GM12878 (cell line): ENCODE measurements at places on chromosomes 13 and 19. TPM values are rescaled to one million over a fixed set of nuclear protein-coding genes. Genes with fewer than 3 reads are reported as not detected.

KLK4 gene
- not detected in 2 replicates for total RNA-seq

SLC5A5 gene
- 0.05 and 0.08 TPM in 2 replicates for total RNA-seq

- no peak overlapping the region for H3K4me3 ChIP-seq
- H3K4me1 ChIP-seq = no peaks in the 10 kb centered on the region
- no peak for DNase-seq
These were observed 14.5 kb downstream of the SHISA2 start for GRCh38 chr13:26037302-26037701.

ZNF563 gene
- 2.8 and 3.7 TPM in 2 replicates for total RNA-seq

ZNF793 gene
- 0.56 and 0.62 TPM in 2 replicates for total RNA-seq

GRCh38 chr19:1318678-1319471 lies 33.2 kb downstream of the EFNA2 start:
- H3K36me3 ChIP-seq = no peaks in the 10 kb centered on the region
- no peak overlapping the region for H3K4me3 ChIP-seq
- DNase-seq = no peak
- H3K27ac ChIP-seq = no peak overlapping the region
- no peaks in the 10 kb centered on the region; the same call in 1 of the 2 replicates for H3K27me3 ChIP-seq

ZNF208 gene
- total RNA-seq = not detected in 2 replicates

TRAPPC5 gene
- total RNA-seq = 168 and 181 TPM in 2 replicates

- H3K27ac ChIP-seq = peak overlapping the region; percentile 20; the same call in 1 of the 2 replicates
- H3K4me1 ChIP-seq = peaks cover 42% of the 10 kb centered on the region
- no peaks in the 10 kb centered on the region for H3K27me3 ChIP-seq
These were observed 22.0 kb upstream of the UPF3A start for GRCh38 chr13:114259374-114259773.

- no peaks in the 10 kb centered on the region for H3K4me1 ChIP-seq
- no peaks in the 10 kb centered on the region for H3K36me3 ChIP-seq
- no peaks in the 10 kb centered on the region; the same call in 1 of the 2 replicates for H3K27me3 ChIP-seq
- no peak overlapping the region for H3K27ac ChIP-seq
- no peak for DNase-seq
- no peak overlapping the region for H3K4me3 ChIP-seq
These were observed 28.9 kb upstream of the TPP2 start for GRCh38 chr13:102567857-102568256.

- H3K36me3 ChIP-seq = peaks cover 2% of the 10 kb centered on the region
- peaks cover 17% of the 10 kb centered on the region for H3K4me1 ChIP-seq
- peak overlapping the region; percentile 77 for H3K4me3 ChIP-seq
- no peaks in the 10 kb centered on the region for H3K27me3 ChIP-seq
- H3K27ac ChIP-seq = peak overlapping the region; percentile 86
- peak; percentile 60 for DNase-seq
These were observed 492 bp downstream of the TMEM147 start for GRCh38 chr19:35545855-35546381.

- H3K4me3 ChIP-seq = no peak overlapping the region
- DNase-seq = no peak
- no peak overlapping the region for H3K27ac ChIP-seq
- H3K4me1 ChIP-seq = no peaks in the 10 kb centered on the region
- H3K36me3 ChIP-seq = no peaks in the 10 kb centered on the region
These were observed 1026.1 kb upstream of the MIR17HG start for GRCh38 chr13:90321281-90321931.

- H3K27me3 ChIP-seq = no peaks in the 10 kb centered on the region
- H3K36me3 ChIP-seq = no peaks in the 10 kb centered on the region
- DNase-seq = no peak
- H3K4me3 ChIP-seq = no peak overlapping the region
- H3K4me1 ChIP-seq = peaks cover 7% of the 10 kb centered on the region
- H3K27ac ChIP-seq = no peak overlapping the region
These were observed 39.1 kb downstream of the GPR12 start for GRCh38 chr13:26721251-26722121.

CILP2 gene
- total RNA-seq = 0.05 TPM in 1 of 2 replicates, not detected in the other

GRCh38 chr19:32615569-32615968 lies 34.6 kb downstream of the PDCD5 start:
- no peak overlapping the region for H3K4me3 ChIP-seq
- peaks cover 16% of the 10 kb centered on the region for H3K36me3 ChIP-seq
- no peaks in the 10 kb centered on the region for H3K27me3 ChIP-seq
- DNase-seq = no peak
- H3K4me1 ChIP-seq = no peaks in the 10 kb centered on the region
- no peak overlapping the region for H3K27ac ChIP-seq

SMG9 gene
- total RNA-seq = 45.4 and 52.2 TPM in 2 replicates

GRCh38 chr19:34732612-34733211 lies 1.3 kb upstream of the ZNF181 start:
- no peaks in the 10 kb centered on the region for H3K27me3 ChIP-seq
- no peaks in the 10 kb centered on the region for H3K4me1 ChIP-seq

SRRM5 gene
- 0.08 and 0.19 TPM in 2 replicates for total RNA-seq

B3GNT3 gene
- total RNA-seq = 0.08 TPM in 1 of 2 replicates, not detected in the other

GRCh38 chr13:75725736-75726135 lies 89.6 kb downstream of the LMO7 start:
- no peaks in the 10 kb centered on the region for H3K36me3 ChIP-seq
- no peak overlapping the region for H3K4me3 ChIP-seq
- H3K27me3 ChIP-seq = no peaks in the 10 kb centered on the region
- H3K27ac ChIP-seq = no peak overlapping the region
- no peak for DNase-seq

HSPB6 gene
- 0.51 and 1.6 TPM in 2 replicates for total RNA-seq

DNA sequence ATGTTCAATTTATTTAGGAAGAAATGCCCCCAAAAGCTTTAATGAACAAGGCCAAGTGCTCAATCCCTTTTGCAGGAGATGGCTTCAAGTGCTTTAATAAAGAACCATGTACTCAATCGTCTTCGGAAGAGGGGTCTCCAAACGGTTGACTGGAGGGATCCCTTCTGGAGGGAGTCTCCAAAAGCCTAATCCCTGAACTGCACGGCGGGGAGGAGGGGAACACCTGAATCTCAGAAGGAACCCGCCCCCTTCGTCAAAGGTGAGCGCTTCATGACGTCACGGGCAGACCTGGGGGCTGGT lies 505 bp downstream of the PAF1 start:
- peak overlapping the region; percentile 96 for H3K27ac ChIP-seq
- no peak for DNase-seq
- H3K4me1 ChIP-seq = peaks cover 10% of the 10 kb centered on the region
- H3K36me3 ChIP-seq = peaks cover 3% of the 10 kb centered on the region
- H3K27me3 ChIP-seq = no peaks in the 10 kb centered on the region

DNA sequence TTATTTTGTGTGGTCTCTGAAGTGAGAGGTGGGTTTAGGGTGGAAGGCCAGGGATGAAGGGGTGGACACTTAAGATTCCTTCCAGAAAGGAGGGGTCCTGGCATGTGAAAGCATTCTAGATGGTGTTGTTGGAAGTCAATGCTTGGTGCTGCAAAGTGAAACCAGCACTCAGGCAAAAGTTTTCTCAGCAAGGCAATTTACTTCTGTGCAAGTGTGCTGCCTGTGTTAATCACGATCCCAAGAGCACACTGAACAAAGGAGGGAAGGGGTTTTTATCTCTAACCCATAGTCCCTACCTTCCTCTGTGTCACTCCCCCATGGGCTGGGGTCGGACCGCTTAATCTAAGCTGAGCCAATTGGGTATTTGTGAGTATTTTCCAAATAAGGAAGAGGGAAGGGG lies 1.3 kb downstream of the ZNF134 start:
- peak overlapping the region; percentile 88; the same call in 1 of the 2 replicates for H3K4me3 ChIP-seq
- no peaks in the 10 kb centered on the region for H3K27me3 ChIP-seq
- peaks cover 23% of the 10 kb centered on the region for H3K36me3 ChIP-seq
- H3K4me1 ChIP-seq = no peaks in the 10 kb centered on the region

GRCh38 chr19:14476673-14477401 lies 1.7 kb upstream of the PTGER1 start:
- H3K27me3 ChIP-seq = peaks cover 6% of the 10 kb centered on the region
- no peaks in the 10 kb centered on the region; the same call in 1 of the 2 replicates for H3K4me1 ChIP-seq
- H3K27ac ChIP-seq = no peak overlapping the region
- H3K4me3 ChIP-seq = no peak overlapping the region
- no peak for DNase-seq

PLVAP gene
- total RNA-seq = 0.08 and 0.54 TPM in 2 replicates

GRCh38 chr13:25248071-25248470 lies 39.2 kb downstream of the MTMR6 start:
- DNase-seq = no peak
- H3K27ac ChIP-seq = peak overlapping the region; percentile 21
- H3K36me3 ChIP-seq = no peaks in the 10 kb centered on the region
- H3K4me3 ChIP-seq = no peak overlapping the region

GRCh38 chr19:36115453-36116343 lies at the start of gene TBCB:
Gene TBCB (plus strand): TSS chr19:36115468. CDS start chr19:36115561, 93 bp downstream.
- H3K27me3 ChIP-seq = no peaks in the 10 kb centered on the region
- H3K27ac ChIP-seq = peak within 1 kb of the TSS; percentile 80
- peak within 1 kb of the TSS; percentile 89 for H3K4me3 ChIP-seq
- DNase-seq = no peak
- H3K4me1 ChIP-seq = peaks cover 9% of the 10 kb centered on the region

DNA sequence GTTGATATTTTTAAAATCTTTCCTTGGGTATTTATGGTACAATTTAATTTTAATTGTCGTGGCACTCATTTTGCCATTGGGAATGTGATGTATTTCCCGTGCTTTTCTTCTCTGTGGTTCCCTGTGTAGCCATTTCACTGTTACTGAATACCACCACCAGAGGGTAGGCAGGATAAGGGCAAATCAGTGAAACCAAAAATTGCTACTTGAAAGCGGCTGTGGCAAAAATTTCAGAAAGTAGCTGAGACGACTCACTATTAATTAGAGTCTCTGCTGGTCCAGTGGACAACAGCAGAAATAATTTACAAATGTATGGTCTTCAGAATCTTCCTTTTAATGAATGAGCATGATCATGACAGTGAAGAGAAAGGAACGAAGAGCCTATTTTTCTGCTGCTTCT lies 34.4 kb upstream of the MIR17HG start:
- H3K36me3 ChIP-seq = no peaks in the 10 kb centered on the region
- no peaks in the 10 kb centered on the region for H3K27me3 ChIP-seq
- peaks cover 4% of the 10 kb centered on the region for H3K4me1 ChIP-seq
